ELF-1 (cell line): ENCODE measurements at places on chromosomes 3 and 15.

DNA sequence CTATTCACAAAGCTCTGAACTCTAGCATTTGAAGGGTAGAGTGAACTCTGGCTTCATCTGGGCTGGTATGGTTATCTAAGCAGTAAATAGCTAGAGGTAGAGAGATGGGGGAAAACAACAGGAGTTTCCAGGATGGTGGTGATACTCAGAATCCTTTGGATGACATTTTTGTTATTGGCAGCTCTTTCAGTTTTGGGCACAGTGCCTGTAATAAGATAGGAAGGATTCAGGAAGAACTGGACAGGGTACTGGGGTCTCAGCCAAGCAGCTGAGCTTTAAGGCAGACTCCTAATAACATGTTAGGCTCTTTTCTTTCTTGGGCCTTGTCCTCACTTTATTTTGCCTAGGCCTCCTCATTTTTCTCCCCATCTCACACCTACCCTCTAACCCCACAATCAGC lies 338.5 kb downstream of the CADM2 start:
- no peak for DNase-seq

- no peak for DNase-seq
Observed at GRCh38 chr3:126390751-126391150, 4.0 kb upstream of the CFAP100 start.

DNA sequence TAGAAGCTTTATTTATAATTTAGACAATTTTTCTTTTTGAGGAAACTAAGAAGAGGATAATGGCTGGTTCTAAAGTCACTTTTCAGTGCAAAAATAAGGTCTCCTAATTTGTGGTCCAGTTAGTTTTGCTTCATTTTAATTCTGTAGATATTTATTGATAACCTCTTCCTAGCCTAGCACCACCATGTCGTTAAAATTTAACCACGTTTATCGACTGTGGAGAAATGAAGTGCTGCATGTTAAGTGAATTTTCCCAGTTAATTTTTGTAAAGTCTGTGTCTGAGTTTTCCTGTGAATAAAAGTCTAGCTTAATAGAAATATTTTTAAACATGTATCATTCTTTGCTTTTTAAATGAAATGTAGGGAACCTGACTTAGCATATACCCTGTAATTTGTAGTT lies 16.7 kb downstream of the LRRC28 start:
- no peak for DNase-seq

DNA sequence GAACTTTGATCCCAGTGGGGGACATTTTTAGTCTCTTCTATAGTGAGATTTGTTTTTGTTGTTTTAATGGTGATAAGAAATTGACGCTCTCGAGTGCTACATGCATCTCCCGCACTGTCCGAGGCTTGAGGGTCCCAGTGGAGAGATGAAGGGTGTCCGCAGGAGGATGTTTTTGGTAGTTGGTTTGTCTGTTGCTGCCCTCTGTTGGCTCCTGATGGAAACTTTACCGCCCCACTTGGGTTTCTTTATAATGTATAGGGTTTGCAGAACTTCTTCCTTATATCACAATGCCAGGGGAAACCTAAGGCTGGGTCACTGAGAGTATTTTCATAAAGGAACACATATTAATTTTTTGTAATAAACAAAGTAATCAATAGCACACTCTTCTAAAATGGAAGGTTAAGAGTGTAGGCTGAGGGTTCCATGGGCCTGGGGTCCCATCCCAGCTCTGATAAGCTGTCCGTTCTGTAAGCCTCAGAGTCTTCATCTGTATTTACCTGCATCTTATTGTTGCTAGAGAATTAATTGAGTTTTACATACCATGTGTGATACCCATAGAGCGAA lies 185.3 kb upstream of the FEZF2 start:
- peak; percentile 77 for DNase-seq

GRCh38 chr15:89034305-89034704 lies 54.0 kb upstream of the ABHD2 start:
- DNase-seq, result no peak

GRCh38 chr15:31352339-31352751 lies 25.7 kb downstream of the KLF13 start:
- no peak for DNase-seq

GRCh38 chr15:77112838-77113504 lies 42.1 kb upstream of the TSPAN3 start:
- DNase-seq, result peak; percentile 34

DNA sequence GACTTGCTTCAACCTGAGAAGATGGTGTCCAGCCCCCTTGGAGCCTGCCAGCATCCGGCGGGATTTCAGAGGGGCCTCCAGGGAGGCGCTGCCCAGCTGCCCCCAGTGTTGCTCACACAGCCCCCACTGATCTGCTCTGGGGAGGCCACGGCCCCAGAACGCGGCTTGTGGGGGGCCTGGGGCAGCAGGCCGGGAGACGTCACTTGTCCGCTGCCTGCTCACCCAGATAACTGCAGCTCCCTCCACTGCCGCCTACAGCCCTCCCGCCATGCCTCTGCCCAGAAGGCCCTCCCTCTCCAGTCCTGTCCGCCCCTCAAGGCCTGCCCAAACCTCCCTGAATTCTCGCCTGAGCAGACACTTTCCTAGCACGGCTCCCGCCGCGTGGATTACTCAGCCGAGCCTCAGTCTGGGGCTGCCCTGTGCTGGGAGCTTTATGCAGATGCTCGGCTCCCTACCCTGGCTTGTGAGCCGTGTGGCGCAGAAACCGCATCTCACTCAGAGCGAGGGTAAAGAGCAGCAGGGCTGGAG lies 17.2 kb upstream of the ADIPOQ start:
- peak; percentile 82 for DNase-seq

- DNase-seq, result no peak
Observed at GRCh38 chr15:80489030-80489594, 84.9 kb downstream of the ARNT2 start.

DNA sequence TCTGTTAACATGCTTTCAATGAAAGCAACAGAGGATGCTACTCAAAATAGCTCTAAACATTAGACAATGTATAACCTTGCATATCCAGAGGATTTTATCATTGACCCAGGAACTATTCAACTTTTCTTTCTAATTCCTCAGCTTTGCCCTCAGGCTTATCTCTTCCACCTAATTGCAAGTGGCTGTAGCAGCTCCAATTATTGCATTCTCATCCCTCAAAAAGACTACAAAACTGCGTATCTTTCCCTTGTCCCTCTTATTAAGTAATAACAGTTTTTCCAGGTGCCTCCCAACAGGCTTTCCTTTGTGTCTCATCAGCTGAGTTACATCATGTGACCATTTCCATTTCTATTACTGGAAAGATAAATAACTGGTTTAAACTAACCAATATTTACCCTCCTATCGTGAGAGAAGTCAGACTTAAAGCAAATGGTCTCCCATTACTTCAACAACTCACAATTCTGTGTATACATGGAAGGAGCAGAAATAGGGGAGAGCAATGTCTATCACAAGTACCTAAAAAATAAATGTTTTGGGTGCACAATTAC lies 78.0 kb upstream of the MBNL1 start:
- DNase-seq, result no peak

- no peak for DNase-seq
Observed at GRCh38 chr3:108131475-108132134, 40.8 kb upstream of the CD47 start.

- DNase-seq, result no peak
Observed at GRCh38 chr15:64766058-64766457, 9.3 kb downstream of the RBPMS2 start.

- DNase-seq, result no peak
Observed at GRCh38 chr3:47761046-47761445, 20.6 kb downstream of the SMARCC1 start.

DNA sequence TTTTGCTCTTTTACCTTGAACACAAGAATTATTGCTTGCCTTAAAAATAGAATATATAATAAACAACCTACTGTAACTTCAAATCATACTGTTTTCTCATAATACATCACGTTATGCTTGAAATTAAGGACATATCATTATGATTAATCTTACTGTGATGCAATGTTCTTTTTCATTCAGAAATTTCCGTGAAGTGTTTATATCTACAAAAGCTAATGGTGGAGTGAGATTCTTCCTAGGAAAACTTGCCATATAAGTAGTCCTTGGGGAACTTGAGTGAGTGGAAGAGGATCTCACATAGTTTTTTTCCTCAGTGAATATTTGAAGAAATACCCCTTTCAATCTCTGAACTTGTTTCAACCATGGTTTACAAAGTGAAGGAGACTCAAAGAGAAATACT lies 498.7 kb upstream of the CBLB start:
- no peak for DNase-seq

- no peak for DNase-seq
Observed at GRCh38 chr3:81033684-81034083, 727.8 kb downstream of the GBE1 start.

- DNase-seq, result no peak
Observed at GRCh38 chr15:80155001-80155377, 2.2 kb downstream of the FAH start.

DNA sequence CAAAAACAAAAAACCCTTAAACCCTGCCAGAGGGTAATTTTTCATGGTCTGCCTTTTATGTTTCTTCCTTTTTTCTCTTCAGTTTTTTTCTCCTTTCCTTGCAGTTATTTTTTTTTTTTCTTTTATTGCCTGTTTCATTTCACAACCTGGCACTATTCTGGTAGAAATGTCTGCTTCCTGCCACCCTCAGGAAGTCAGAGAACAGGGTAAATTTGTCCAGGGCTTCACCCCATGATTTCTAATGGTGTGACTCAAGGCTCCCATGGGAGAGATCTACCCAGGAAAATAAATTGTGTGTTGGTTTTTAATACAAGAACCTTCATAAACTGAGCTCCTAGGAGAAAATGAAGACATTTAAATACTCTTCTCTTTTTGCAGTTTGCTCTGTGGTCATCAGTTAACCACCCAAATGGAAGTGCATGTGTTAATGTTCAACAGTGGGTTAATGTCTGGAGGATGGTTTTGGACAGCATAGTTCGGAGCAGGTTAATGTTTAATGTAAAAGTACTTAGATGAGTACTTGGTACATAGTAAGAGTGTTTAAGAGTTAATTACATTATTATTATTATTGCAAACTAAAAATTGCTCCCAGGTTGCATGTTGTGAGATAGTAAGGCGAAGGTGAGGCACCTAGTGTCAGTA lies 45.9 kb downstream of the CGNL1 start:
- DNase-seq, result no peak
